Prostate gland (tissue), 2 donors: ENCODE measurements at places on chromosomes 2 and 18.

GRCh38 chr2:25227576-25227975 is 59.2 kb upstream of the POMC start:
- no peak for DNase-seq

GRCh38 chr2:162153608-162154224 is 1.7 kb upstream of the GCG start:
- no peak for DNase-seq

- no peak for DNase-seq
Measured at GRCh38 chr2:217301142-217301925, 441.5 kb upstream of the TNP1 start.

GRCh38 chr2:42906111-42906556 is 113.8 kb upstream of the HAAO start:
- DNase-seq: no peak

- DNase-seq: no peak
Measured at GRCh38 chr2:187188783-187189631, 259.0 kb downstream of the CALCRL start.

DNA sequence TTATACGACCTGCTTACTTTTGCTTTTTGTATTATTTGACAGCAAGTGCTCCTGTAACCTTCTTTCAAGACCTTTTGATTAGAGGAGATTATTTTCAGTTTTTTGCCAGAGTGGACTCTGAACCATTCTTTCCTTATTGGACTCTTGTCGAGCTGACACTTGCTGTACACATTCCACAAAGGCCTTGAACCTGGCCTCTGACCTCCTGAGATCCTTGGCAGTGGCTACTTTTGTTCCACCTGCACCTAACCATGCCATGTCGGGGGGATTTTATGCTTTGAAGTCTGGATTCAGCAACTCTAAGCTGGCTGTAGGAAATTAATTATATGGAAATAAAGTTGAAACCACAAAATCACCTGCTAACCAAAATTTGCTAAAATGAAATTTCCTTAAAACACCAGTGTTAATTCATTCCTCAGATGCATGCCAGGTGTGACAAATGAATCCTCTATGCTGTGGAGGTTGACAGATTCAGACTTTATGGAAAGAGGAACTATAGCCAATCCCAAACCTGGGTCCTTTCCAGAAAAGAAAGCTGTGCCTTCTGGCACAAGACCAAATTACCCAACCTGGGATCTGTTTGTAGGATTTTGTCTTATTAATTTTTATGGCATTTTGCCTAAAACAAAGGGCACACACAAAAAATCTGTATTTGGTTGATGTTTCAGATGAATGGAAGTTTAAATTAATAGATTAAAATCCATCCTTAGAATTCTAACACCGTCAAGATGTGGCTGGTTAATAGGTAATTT is 110.4 kb downstream of the CDC42EP3 start:
- no peak for DNase-seq
